Stimulated activated effector memory CD8-positive, alpha-beta T cell treated with anti-CD3 and anti-CD28 coated beads, Interleukin-12 subunit alpha, Interleukin-12 subunit beta, amount 100 ng/mL, for 72 hours (primary cell): ENCODE measurements at places on chromosomes 7 and 10.

DNA sequence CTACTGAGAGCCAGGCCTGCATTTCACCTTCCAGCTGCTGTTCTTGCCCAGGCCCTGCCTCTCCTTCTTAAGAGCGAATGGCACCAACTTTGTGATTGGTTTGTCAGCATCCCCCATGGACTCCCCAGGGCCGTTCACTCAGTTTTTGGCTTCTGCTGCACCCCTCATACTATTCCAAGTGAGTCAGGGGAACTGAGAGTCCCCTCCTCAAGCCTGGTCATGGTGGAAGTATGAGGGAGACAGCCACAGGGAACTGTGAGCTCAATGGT is 62.4 kb upstream of the ANTXRL start:
- no peak for DNase-seq

DNA sequence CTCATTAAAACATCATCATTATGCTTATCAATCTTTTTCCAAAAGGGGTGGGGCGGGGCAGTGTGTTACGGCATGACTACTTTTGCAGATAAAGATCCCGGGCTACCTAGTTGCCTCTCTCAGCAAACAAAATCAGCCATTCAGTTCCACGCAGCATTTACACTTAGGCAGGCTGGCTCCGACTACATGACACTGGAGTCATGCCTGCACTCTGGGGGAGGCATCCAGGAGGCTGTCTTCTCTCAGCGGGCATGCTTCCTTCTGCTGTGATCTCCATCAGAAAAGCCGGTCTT is 193.9 kb upstream of the TCF7L2 start:
- DNase-seq, result no peak

- DNase-seq, result no peak
These were observed 12.7 kb downstream of the TAS2R38 start for GRCh38 chr7:141960687-141961422.

DNA sequence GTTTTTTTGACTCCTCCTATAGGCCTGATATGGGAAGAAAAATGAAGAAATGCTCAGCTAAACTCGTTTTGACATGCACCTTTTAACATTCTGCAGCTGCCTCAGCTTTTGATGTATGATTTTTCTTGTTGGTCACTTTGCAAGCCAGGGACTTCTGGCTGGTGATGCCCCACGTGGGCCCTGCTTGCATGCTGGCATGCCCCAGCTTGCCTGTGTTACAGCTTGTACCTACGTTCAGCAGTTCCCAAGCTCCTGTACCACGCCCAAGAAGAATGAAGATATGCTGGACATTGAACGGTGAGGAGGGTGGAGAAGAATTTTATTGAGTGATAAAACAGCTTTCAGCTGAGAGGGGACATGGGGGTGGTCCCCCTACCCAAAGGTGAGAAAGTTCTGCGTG is 245.6 kb upstream of the FZD8 start:
- DNase-seq, result no peak

DNA sequence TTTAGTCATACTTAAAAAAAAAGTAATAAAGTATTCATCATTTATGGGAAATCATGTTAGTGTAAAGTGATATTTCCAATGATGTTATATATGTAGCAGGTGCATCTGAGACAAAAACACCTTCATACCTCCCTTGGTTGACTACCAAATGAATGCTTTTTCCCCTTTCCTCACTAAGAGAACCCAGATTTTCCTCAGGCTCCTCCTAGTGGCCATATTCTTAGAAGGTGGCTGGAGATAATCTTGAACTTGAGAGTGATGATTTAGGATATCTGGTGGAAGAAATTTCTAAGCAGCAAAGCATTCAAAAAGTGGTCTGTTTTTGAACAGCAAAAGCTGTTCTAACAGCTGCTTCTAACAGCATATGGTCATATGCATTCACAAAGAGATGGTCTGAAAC is 16.8 kb upstream of the DNAH11 start:
- DNase-seq, result no peak

DNA sequence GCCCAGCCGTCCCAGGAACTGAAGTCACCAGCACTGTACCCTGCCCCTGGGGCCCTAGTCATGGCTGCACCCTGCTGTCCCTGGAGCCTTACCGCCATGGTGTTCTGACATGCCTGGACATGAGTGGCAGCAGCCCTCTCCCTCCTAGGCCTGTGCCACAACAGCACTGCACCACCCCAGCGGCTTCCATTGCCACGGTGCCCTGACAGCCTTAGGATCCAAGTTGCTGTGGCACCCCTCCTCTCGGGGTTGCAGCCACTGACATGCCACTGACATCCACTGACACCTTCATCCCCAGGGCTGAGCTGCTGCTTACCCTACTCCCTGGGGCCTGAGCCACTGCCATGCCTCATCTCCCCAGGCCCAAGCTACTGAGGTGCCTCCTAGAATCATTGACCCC is 39.6 kb upstream of the SHH start:
- no peak for DNase-seq

GRCh38 chr10:49277973-49278372 is 21.0 kb upstream of the C10orf71 start:
- no peak for DNase-seq

DNA sequence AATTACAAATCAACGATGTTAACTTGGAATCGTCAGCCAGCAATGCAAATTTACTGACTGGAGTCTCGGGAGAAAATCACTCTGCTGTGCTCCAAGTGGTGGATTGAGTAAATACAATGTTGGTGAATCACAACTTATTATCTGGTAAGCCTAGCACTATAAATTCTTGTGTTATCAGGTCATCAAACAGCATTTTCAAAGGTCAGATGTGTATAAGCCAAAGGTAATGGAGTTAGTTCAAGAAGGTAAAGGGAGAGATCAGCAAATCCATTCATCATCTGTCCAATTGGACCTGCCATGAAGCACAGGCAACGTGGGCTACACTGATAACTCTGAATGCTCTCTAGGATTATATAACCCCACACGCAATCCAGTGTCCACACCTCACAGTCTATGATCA is 13.9 kb downstream of the CUBN start:
- no peak for DNase-seq

DNA sequence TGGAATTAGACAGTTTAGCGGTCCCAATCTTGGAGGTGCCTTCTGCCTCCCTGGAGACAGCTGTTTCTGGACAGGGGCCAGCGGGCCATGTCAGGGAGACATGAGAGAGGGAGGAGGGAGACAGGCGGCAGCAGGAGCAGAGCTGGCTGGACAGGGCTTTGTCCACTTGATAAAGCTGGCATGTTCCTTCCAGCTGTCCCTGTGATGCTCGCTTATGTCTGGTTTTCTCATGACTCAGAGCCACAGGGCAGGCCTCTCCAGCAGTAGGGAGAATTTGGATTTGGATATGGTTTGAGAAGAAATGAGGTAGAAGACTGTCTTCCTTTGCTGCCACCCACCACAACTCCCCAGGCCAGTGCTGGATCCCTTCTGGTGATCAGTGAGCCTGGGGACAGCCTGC is 51.7 kb upstream of the SORCS3 start:
- no peak for DNase-seq

DNA sequence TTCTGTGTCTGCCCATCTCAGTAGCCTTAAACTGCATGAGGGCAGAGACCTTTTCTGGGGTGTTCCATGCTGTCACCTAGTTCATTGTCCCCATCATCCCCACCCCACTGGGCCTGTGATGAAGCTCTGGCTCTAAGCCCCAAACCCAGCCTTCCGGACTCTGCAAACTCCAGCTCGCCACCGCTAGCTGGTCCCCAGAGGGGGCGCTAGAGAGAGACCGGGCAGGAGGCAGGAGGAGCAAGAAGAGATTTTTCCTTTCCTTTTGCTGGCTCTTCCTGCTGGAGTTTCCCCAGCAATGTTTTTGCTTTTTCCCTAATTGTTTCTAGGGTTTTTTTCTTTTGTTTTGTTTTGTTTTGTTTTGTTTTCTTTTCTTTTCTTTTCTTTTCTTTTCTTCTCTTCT is 234.4 kb downstream of the TEX36 start:
- no peak for DNase-seq
